A172 (cell line): ENCODE measurements at places on chromosomes 5 and 9. TPM values are rescaled to one million over a fixed set of nuclear protein-coding genes. Genes with fewer than 3 reads are reported as not detected.
A peak's percentile ranks its signal among the peaks of the same experiment; 100 is the strongest.

DNA sequence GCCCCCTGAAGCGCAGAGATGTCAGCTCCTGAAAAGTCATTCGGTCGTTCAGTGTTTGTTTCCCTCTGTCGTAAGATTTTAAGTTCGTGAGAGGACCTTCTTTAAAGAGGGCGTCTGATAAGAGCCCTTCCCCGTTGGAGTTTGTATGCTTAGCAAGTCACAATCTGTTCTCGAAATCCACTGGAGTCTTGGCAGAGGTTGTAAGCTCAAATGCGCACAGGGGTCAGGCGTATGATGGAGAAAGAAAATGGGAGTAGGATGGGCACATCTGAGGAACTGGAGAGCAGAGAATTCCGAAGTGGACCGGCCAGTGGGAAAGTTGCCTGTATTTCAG, 710 bp downstream of the HSD17B4 start:
- peak; percentile 18 for DNase-seq

DNA sequence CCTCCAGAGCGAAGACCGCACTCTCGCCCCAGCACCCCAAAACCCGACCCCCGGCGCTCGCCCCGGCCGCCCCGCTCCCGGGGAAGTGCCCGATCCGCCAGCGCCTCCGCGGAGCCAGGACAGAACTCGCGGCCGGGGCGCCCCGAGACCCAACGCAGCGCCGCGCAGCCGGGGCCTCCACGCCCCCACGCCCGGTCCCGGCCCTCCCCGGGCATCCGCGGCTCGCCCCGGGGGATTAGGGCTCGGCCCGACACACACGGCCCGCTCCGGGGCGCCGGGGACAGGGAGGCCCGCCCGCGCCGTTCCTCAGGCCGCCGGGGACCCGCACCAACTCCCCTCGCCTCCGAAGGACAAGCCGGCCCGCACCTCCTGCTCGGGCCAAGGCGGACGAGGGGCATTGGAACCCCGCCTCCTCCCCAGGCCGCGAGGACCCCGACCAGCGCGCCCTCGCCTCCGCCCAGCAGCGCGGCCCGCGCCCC, 544 bp downstream of the FNBP1 start:
- DNase-seq: no peak

The IGIP gene
- total RNA-seq: 2.5 and 3.2 TPM in 2 replicates

The IFNA14 gene
- total RNA-seq: not detected in 2 replicates

- DNase-seq: no peak
These were observed 174.5 kb downstream of the AOPEP start for GRCh38 chr9:94901019-94901363.

DNA sequence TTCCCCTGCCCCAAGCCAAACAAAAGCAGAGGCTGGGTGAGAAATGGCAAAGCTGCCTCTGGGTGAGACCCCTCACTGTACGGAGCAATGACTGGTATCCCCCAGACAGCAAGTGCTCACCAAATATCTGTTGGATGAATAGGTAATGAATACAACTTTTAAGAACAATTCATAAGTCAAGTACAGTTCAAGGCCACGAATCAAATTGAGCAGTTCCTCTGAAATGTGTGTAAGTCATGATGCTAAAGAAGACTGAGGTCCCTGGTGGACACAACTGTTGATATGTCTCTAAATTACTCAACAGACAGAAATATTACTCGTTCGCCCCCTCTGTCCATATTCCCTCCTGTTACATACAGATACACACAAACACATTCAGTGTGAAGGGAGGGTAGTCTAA, 160.7 kb downstream of the GLIS3 start:
- DNase-seq: no peak

The TCF7 gene
- 3.8 and 4.8 TPM in 2 replicates for total RNA-seq

GRCh38 chr5:173973616-173973969, 15.4 kb upstream of the C5orf47 start:
- DNase-seq: no peak

The FCN1 gene
- total RNA-seq: not detected in 2 replicates

The MOCS2 gene
- total RNA-seq: 110 and 113 TPM in 2 replicates
